ENCODE measurements at places on chromosomes 2 and 18. TPM values are rescaled to one million over a fixed set of nuclear protein-coding genes. Genes with fewer than 3 reads are reported as not detected.

KIF1A gene
- 8.9 TPM for total RNA-seq

CLEC4F gene
- not detected for total RNA-seq

EHD3 gene
- total RNA-seq, result 11.4 TPM

B4GALT6 gene
- 7.2 TPM for total RNA-seq

GYPC gene
- 73.4 TPM for total RNA-seq

PLB1 gene
- 2.4 TPM for total RNA-seq

UGT1A6 gene
- total RNA-seq, result 9.6 TPM

ZNF804A gene
- 0.41 TPM for total RNA-seq

GALNT13 gene
- total RNA-seq, result 1.1 TPM

DYNAP gene
- total RNA-seq, result not detected

Data from tongue (tissue), 3 donors.